RCC 7860 (cell line): ENCODE measurements at places on chromosomes 11 and 22.
A peak's percentile ranks its signal among the peaks of the same experiment; 100 is the strongest.

DNA sequence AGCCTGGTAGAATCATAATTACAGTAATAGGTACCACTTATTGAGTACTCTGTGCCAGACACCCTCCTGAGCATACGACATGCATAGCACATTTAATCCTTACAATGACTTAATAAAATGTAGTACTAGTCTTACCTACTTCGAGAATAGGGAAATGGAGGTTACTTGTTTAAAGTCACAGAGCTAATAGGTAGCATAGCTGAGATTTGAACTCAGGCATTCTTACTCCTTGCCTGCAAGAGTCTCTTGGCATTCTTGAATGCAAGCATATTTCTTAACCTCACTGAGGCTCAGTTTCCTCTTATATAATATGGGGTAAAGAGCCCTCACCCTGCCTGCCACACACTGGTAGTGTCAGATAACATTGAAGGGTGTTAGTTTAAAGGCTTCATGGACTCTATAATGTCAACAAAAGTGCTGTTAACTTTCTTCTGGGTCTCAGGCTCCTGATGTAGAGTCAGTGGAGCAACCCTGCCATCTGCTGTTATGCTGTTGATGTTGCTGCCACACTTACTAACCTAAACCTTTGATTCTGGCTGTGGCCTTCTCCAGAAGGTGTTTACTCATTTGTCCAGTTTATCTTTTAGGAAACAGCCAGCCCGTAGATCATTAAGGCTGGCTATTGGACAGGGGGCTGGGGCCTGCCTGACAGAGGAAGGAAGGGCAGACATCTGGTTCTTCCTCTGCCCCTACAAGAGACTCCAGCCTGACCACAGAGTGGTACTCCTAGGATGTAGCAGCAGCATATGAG, 18.9 kb downstream of the LIMK2 start:
- no peak for DNase-seq

DNA sequence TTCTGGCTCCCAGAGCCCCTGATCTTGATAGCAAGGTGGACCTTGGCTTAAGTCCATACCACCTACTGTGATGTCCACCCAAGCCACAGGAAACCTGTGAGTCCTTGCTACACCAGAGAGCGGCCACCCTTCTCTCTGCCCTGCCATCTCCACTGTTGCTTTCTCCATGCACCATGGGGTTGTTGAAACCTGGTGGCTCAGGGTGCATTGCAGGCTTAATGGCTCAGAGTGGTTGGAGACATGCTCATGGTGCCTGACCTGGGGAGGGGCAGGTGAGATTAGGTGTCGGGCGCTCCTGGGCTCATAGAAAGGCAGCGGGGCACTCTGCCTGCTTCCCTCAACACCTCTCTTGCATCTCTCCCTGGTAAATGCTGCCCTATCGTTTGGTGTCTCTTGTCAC, 25.0 kb upstream of the CACNG2 start:
- no peak for DNase-seq

GRCh38 chr11:47768101-47768612, 1.0 kb upstream of the FNBP4 start:
- DNase-seq, result peak; percentile 59

GRCh38 chr11:134543645-134544044, 131.6 kb upstream of the B3GAT1 start:
- DNase-seq, result no peak

DNA sequence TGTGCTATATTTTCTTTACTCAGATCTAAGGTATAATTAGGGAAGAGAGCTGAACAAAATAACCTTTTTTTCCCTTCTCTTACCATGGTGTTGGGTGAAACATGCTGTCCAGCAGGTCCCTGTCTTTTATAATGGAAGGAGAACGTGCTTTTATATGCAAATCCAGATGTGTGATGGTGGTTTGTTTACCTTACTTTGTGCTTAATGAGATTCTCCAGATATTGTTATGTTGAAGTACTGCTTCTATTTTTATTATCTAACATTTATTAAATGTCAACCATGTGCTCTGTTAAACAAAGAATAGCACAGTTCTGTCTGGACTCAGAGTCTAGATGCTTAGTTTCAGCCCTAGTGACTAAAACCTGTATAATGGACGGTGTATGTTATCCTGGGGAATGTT, 10.1 kb upstream of the GRIK4 start:
- no peak for DNase-seq

- DNase-seq, result no peak
These were observed 38.4 kb downstream of the NOX4 start for GRCh38 chr11:89452780-89453179.

DNA sequence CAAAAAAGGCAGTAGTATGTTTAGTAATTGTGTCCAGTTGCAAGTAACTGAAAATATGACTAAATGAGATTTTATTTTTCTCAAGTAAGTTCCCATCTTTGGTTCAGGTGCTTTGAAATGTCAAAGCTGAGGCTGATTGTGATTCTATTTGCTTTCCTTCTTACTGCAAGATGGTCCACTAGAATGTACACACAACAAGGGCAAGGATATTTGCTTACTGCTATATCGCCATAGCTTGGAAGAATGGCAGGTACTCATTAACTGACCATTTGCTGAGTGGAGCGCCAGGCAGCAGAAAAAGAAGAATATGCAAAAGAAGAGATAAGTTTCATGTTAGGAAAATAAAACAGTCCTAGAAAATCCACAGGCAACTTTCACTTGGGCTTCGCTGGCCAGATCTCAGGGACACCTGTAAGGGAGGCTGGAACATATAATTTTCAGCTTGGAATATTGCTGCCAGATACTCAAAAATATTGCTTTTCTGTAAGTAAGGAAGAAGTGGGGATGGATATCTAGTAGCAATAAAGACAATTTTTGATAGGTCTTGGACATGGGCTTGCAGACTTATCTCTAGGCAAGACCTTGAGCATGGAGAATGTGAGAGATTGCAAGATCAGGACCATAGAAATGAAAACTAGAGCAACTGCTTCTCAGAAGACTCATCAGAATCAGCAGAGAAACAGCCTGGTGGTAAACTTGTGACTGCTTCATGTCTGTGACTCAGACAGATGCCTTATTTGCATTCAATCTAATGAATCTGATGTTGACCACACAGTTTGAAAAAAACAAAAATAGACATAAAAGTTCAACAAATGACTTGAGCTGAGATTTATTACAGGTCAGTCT, 44.8 kb upstream of the OR9Q1 start:
- no peak for DNase-seq

- no peak for DNase-seq
These were observed 346.4 kb upstream of the ARHGAP42 start for GRCh38 chr11:100340466-100341319.

- DNase-seq, result no peak
These were observed 21.5 kb downstream of the FADS3 start for GRCh38 chr11:61869708-61870451.

- DNase-seq, result no peak
These were observed 7.8 kb upstream of the LRRC32 start for GRCh38 chr11:76678321-76678720.

GRCh38 chr11:119310682-119311052, 6.3 kb downstream of the MCAM start:
- DNase-seq, result no peak

GRCh38 chr22:20198557-20199319, 47.9 kb upstream of the CCDC188 start:
- no peak for DNase-seq

DNA sequence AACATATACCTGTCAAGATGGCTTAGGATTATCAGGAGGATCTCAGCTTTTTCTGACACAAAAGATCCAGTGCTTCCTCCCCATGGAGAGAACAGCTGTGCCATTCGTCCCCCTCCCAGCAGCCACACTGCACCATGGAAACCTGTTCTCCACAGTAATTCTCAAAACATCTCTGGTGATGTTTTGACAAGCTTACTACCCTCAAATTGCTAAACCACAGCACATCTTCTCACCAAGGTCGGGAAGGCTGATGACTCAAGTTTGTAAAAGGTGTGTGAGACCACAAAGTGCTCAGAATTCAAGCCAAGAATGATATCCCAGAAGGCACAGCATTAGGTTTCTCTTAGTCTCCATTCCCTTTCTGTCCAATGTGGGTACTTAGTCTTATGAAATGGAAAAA, 3.9 kb upstream of the RAB38 start:
- DNase-seq, result peak; percentile 56

- DNase-seq, result no peak
These were observed 22.9 kb downstream of the ZNRF3 start for GRCh38 chr22:28906312-28906711.

GRCh38 chr11:118907051-118908042, 18.4 kb downstream of the BCL9L start:
- DNase-seq, result peak; percentile 46

DNA sequence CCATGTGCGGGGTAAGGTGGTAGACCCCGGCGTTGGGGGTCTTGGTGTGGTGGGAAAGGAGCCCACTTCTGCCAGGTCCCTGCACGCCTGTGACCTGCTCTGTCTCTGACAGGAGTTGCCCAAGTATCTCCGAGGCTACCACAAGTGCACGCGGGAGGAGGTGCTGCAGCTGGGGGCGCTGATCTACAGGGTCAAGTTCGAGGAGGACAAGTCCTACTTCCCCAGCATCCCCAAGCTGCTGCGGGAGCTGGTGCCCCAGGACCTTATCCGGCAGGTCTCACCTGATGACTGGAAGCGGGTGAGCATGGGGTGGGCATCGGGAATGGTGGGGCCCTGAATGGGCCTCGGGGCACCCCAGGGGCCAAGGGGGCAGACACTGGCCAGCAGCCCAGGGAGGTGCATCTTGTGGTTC, 83.0 kb downstream of the MYO7A start:
- DNase-seq, result no peak

DNA sequence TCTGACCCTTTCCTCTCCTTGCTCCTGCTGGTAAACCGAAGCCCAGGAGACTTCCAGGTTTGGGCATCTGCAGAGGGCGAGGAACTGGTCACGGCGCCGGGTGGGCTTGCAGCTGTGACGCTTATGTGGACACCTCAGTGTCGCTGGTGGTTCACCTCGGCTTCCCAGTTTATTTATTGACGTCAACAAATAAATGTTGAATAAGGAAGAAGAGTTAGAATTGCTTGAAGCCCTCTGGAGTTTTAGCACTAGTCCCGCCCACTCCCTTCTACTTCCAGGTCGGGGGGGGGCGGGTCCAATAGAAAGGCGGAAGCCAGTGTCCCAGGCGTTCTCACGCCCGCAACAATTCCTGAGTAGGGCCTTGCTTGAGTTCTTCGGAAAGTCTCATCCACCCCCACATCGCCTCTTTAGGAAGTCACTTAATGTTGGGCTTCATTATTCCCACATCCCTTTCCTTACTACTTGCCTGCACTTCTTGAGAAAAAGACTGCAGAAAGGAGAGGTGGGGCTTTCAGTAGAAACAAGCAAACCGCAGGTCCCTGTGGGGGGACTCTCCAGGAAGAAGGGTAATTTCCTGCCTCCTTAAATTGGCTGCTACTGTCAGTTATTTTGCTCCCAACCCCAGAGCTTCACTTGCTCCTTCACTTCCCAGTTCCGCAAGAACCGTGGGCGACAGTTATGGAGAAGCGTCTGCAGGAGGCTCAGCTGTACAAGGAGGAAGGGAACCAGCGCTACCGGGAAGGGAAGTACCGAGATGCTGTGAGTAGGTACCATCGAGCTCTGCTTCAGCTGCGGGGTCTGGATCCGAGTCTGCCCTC, at the start of gene TTC9C:
Gene TTC9C, plus strand, starts transcription at position 316 of the 818 bp plus-strand sequence. Its CDS starts 363 bp downstream, at position 679.
- peak; percentile 63 for DNase-seq

- DNase-seq, result no peak
These were observed 2.9 kb downstream of the DGCR6L start for GRCh38 chr22:20316844-20317401.

DNA sequence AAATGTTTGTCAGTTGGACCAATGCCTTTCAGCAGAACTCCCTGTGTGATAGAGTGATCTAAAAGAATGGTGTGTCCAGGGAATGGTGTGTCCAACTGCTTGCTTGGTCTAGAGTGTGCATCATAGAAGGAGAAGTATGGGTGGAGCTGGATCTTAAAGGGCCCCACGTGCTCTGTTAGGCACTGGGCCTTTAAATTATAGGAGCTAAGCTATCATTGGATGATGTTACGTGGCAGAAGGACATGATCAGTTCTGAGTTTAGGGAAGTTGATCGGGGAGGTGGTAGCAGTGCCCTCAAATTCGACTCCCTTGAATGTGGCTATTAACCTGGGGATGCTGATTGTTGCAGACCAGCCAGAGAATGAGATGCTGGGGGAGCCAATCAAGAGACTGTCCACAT, 16.4 kb downstream of the STX3 start:
- DNase-seq, result no peak

- DNase-seq, result peak; percentile 95
These were observed 3.0 kb downstream of the C11orf68 start for GRCh38 chr11:65915821-65916251.

DNA sequence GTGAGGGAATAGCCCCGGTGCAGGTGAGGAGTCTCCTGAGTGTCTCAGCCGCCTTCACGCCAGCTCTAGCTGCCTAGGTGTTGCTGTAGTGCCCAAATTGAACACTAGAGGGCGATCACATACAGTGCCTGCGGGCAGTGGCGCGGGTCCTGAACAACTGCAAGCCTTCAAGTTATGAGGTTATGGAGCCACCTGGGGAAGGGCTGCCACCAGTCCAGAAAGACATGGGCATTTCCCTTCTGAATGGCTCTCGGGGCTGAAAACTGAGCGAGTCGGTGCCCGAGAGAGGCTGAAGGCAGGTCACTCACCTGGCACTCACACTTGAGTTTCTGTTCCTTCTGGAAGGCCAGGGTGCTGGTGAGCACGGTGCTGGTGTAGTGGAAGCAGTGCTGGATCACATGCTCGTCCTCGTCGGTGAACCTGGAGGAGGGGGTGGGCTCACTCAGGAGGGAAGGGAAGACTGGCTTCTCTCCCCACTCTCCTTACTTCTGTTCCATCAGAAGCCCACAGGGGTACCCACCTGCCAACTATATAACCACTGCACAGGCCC, 88.4 kb downstream of the PDE2A start:
- DNase-seq, result peak; percentile 35

- DNase-seq, result peak; percentile 78
These were observed 15.2 kb downstream of the TMPRSS5 start for GRCh38 chr11:113690619-113691569.
